ENCODE measurements at places on chromosomes 16 and 17.

- no peak for DNase-seq
Observed at GRCh38 chr16:22635357-22635761, 124.7 kb downstream of the NPIPB5 start.

- DNase-seq: no peak
Observed at GRCh38 chr17:73909186-73909585, 264.9 kb upstream of the SDK2 start.

DNA sequence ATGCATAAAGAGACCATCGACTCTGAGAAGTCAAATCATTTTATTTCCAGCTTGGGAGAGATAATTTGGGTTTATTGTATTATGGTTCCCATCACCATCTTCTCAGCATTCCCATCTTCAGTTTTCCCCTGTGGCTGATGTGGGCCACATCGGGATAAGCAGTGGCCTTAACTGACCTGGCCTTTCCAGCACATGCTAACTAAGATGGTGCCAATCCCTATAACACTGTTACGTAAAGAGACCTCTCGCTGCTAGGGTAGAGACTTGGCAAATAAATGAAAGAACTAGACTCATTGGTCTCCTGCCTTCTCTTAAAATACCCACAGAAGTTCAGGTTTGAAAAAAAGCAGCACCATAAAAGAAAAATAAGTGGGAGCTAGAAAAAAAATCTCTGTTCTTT is 49.4 kb downstream of the VPS35L start:
- no peak for DNase-seq

DNA sequence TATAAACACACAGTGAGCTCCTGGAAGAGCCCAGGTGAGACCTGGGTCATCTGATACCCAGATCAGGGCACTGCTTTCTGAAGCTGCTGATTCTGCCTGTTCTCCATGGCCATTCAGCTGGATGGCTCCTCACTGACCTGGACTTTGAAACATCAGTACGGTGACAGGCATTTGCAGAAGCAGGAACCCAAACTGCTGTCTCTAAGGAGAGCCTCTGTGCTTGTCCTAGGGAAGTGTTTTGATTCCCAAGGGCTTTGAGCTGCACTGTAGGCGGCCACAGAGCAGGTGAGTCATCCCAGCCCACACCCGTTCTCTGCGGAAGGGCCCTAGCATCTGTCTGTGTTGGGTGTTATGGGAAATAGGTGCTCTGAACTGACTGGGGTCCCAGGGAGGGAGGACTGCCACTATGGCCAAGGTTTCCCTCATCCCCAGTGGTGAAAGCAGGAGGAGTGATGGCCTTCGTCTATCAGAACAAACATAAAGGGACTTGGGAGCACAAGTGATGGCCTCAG is 60.7 kb upstream of the ADCY9 start:
- DNase-seq: no peak

DNA sequence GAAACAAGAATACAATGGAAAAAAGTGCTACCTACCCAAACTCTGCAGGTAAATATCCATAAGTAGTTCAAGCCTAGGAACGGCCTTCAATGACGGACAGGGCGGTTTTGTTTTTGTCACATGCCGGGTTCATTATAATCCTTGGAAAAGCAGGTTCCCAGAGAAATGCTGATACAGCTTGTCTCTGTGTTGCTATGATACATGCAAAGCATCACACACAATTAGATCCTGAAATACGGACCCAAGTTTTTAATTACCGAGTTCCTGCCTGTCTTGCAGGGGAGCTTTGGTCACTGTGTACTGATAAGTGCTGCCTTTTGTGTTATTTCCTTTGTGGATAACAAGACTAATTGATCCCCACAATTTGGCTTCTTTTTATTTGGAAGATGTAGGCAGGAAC is 217.4 kb downstream of the HAPSTR1 start:
- no peak for DNase-seq

- no peak for DNase-seq
Observed at GRCh38 chr16:22782314-22782713, 31.6 kb upstream of the HS3ST2 start.

- DNase-seq: no peak
Observed at GRCh38 chr17:60256174-60256573, 106.4 kb downstream of the CA4 start.

GRCh38 chr16:80611930-80612327 is 71.1 kb downstream of the DYNLRB2 start:
- DNase-seq: no peak

GRCh38 chr17:55527540-55528118 is 16.4 kb upstream of the SMIM36 start:
- DNase-seq: peak; percentile 9

- no peak for DNase-seq
Observed at GRCh38 chr17:75614006-75614405, 19.2 kb upstream of the SMIM5 start.

DNA sequence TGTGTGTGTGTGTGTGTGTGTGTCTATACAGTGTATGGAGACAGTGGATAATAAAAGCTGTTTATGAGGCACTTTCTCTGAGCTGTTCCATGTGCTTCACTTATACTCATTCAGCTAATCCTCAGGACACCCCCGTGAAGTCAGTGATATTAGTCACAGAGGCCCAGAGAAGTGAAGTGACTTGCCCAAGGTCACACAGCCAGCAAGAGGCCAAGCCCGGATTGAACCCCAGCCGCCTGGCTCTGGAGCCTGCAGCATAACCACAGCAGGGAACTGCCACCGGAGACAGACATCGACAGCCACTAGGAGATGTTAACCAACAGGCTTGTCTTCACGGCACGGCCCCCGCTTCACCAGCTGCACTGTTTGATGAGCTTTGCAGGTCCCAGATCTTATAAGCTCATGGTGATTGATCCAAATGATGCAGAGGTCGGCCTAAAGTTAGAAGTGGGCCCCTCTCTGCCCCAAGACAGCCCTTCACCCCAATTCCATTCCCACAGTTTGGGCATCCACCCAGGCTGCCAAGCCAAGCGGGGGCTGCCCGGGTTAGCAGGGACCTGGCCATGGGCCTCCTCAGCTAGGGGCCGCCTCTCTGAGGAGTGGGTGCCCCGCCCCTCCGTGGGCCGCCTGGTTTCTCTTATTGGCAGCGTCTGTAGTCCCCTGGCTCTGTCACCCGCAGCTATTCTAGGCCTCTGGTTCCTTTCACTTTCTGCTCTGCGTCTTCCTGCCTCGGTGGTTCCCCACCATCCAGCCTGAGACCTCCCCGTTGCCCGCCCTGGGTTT is 30.9 kb downstream of the SOCS1 start:
- no peak for DNase-seq

DNA sequence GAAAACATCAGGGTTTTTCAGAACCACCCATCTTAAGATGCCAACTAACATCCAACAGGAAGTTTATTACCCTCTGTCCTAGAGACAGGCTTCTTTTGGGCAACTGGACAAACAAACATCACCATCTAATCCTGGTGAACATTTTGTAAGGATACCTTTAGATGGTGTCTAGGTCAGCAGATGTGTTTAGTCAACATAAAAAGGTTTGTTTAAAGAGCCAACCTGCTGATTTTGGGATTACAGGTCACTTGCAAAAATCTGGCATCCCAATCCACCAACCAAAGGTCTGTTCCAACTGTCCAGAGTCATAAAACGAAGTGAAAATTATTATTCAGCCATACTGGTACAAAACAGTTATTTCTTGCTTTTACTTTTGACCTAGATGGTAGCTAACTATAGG is 145.2 kb upstream of the C17orf78 start:
- DNase-seq: no peak

- DNase-seq: no peak
Observed at GRCh38 chr16:6644916-6645315, 687.7 kb upstream of the RBFOX1 start.

DNA sequence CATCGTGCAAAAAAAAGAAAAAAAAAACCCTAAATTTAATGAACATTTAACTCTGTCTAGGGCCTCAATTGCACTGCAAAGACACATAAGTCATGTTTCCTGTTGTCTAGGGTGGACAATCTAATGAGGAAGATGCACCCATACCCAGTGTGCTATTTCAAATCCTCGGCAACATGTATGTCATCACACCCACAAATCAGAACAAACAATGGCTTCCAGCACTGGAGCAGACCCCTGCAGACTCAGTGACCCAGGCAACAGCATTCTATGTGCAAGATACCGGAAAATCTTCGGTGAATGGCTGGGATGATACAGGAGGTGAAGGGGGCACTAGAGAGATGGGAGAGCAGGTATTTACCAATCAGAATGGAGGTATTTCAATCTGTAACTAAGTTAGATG is 221.7 kb upstream of the XYLT1 start:
- DNase-seq: no peak

DNA sequence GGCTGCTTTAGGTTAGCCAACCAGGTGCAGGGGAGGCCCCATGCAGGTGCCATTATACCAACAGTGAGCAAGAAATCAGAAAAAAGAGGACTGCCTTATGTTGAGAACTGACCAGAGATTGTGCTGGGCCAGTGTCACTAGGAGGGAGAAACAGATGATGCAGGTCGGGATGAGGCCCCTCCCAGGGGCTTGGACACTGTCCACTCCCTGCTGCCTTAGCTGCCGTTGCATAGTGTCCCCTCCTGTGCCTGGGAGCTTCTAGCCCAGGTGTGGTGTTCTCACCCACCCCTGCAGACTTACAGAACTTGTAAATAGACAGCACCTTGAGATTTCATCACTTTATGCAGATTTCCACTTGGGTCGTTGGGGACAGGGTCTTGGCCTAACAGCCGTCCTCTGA is 36.7 kb downstream of the PLD6 start:
- DNase-seq: no peak

DNA sequence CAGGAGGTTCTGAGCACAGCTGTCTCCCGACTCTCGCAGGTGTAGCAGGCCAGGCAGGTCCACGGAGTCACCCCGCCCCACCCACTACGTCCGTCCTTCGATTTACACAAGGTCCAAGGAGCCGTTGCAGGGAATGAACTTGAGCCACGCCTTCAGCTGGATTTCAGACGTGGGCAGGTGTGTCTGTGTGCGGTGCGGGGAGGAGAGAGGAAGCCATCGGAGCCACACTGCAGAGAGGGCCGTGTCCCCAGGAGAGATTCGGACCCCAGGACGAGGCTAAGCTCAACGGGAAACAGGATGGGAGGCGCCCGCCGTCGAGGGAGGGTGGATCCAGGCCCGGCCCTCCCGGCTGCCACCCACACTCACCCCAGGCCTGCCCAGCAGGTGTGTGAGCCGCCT is 50.3 kb downstream of the RPH3AL start:
- DNase-seq: no peak

DNA sequence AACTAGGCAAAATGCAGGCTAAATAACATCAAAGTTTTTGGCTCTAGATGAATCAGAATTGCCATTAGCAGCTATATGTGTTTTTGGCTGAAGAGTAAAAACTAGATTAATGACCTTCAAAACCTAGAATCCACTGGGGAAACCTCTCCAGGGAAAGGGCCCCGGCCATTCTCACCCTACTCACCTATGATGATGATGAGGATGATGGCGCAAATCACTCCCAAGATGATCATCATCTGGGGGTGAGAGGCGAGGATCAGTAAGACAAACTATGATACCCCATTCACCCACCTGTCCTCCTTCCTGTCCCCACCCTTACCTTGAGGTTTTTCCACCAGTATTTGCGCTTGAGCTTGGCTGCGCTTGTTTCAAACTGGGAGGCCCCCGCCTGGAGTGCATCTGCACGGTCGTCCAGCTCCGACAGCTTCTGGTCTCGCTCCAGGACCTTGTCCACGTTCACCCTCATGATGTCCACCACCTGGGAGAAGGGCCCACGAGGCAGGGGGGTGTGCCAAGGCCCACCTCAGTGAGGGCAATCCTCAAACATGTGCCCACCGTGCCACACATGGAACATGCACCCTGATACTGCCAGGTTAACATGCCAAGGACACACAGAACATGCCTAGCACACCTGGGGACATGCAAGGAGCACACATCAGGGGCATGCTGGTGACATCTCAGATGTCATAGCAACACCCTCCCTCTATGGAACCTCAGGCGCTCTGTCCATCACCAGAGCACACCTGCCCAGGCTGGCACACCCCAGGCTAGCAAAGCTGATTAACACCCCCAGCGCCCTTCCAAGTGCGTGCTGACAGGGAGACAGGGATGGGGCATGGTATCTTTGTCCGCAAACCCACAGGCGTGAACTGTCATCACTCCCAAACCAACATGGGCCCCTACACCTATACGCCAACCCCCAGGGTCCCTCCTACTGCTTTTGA is 1.2 kb downstream of the VAMP2 start:
- DNase-seq: no peak

DNA sequence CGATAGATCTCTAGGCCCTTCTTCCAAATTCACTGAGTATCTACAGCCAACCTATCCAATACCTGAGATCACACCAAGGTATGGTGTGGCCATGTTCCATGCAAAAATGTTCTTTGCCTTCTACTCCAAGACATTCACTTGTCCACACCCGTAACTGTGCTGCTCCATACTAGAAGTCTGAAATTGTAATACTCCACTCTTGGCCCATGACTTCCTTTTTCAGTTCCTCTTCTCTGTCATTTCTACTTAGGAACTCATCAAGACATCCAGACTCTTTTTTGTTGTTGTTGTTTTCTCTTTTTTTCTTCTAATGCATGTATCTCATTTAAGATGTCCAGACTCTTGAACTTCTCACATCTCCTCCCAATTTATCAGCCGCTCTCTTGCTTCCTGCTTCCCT is 42.5 kb upstream of the KSR1 start:
- DNase-seq: no peak

DNA sequence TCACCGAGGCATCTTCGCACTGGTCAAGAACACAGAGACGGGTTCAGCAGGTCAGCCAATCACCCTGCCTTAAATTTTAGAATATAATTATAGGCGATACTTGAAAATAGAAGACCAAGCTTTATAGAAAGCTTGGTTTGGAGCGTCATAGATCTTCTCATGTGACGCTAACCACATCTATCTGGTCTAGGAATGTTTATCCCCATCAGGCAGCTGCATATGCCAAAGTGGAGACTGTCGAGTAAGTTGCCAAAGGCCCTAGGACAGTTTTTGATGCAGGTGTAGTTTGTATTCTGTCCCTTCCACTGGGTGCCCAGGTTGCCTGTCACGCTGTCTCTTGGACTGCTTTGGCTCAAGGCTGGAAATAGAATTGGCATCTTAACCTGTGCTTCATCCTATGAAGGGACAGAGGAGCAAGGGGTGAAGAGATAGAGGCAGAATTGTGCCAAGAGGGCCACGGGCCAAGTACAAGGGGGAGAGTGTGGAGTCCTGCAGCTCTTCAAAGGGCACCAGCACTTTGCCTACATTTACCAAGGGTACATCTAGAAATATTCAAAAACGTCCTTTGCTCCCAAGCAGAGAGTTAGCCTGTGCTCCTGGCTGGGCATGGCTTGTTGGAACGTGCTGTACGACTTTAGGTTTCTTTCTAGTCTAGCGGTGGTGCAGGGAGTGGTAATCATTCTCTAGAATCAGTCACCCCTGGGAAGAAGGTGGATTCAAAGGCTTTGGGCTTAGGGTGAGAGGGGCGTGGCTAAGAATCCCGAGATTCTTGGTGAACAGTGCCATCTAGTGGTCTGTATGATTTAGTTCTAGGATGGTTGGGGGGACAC is 5.3 kb upstream of the WIPI1 start:
- peak; percentile 92 for DNase-seq

GRCh38 chr17:56751145-56751738 is 82.5 kb downstream of the C17orf67 start:
- no peak for DNase-seq

All from COR-L47 (cell line).